Mammary epithelial cell (primary cell): ENCODE measurements at places on chromosomes 2 and 18. TPM values are rescaled to one million over a fixed set of nuclear protein-coding genes. Genes with fewer than 3 reads are reported as not detected.
A peak's percentile ranks its signal among the peaks of the same experiment; 100 is the strongest.

GRCh38 chr2:235325151-235325550 is 168.7 kb upstream of the AGAP1 start:
- DNase-seq = peak; percentile 3

DNA sequence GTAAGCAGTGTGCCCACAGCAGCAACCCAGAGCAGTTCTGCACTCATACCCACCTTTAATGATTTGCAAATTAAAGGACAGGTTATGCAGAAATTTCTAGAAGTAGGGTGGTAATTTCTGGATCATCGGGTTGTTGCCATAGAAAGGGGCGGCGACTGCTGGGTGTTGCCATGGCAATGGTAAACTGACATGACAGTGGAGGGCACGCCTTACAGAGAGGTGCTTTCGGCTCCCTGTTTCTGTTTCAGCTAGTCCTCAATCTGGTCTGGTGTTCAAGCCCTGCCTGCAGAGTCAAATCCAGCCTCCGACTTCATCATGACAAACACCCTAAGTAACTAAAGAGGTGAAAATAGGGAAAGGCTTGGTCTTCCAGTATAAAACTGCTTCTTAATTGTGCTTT is 667.7 kb downstream of the SOCS6 start:
- no peak for DNase-seq

NPC1 gene
- 83.4 and 117 TPM in 2 replicates for total RNA-seq

DNA sequence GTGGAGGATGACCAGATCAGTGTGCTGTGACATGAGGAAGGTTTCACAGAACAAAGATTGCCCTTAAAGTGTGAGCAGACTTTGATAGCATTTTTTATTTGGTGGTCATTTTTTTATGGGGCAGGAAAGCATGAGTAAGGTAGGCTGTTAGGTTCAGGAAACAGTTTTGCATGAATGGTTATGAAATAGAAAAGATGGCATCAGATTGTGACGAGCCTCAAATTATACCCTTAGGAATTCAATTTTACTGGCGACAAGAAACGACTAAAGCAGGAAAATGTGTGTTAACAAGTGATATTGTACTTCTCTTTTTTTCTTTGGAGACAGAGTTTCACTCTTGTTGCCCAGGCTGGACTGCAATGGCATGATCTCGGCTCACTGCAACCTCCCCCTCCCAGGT is 44.7 kb downstream of the PIK3C3 start:
- no peak for DNase-seq

- no peak for DNase-seq
These were observed 27.6 kb downstream of the PAX8 start for GRCh38 chr2:113251118-113251517.

COL4A3 gene
- total RNA-seq = not detected in 2 replicates

- peak; percentile 56 for DNase-seq
These were observed 766 bp downstream of the MFF start for GRCh38 chr2:227325839-227326195.

DNA sequence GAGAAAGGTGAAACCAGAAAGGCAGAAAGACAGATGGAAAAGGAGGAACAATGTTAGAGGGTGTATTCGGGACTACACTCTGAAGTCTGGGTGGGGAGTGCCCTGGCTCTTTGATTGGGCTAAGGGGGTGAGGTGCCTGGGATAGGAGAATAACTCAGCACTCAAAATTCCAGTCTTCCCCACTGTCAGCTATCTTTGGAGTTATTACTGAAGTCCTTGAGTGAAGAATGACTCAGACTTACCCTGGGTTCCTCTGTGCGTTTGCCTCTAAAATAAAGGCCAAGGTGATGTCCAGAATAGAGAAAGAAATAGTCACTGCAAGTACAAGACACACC is 151.8 kb upstream of the SERPINE2 start:
- DNase-seq = no peak
